ENCODE measurements at places on chromosomes 6 and 20. TPM values are rescaled to one million over a fixed set of nuclear protein-coding genes. Genes with fewer than 3 reads are reported as not detected.

Gene THBD
- total RNA-seq: not detected

Gene CLDN20
- total RNA-seq: not detected

Gene SYNDIG1
- not detected for total RNA-seq

DNA sequence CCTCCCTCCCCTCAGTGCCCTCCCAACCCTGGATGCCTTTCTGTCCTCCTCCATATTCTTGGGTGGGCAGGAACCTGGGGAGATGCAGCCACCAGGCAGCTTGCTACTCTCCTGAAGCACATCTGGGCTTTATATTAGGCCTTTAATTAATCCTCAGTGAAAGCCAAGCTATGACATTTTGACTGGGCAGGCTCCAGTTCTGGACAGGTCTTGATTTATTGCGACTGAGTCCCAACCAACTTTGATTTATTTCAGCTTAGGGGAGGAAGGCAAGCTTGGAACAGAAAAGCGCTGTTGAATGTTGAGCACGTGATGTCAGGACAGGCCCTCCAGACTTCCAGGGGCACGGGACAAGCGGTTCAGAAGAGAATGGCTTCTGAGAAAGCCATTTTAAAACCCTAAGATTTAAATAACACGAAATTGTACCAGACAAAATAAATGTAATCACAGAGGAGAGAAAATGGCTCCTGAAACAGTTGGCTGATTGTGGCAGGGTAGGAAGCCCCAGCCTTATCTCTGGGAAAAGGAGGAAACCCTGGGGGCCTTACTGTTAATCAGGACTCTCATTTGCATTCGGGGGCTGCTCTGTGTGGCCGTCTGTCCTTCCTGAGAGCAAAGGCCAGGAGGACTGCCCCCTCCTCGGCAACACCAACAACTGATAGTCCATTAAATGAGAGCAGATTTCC lies 294.2 kb downstream of the FOXC1 start:
- no peak for DNase-seq

- no peak for DNase-seq
These were observed 67.4 kb downstream of the ECT2L start for GRCh38 chr6:138863321-138863720.

- no peak for DNase-seq
These were observed 40.7 kb downstream of the BFSP1 start for GRCh38 chr20:17490501-17490900.

DNA sequence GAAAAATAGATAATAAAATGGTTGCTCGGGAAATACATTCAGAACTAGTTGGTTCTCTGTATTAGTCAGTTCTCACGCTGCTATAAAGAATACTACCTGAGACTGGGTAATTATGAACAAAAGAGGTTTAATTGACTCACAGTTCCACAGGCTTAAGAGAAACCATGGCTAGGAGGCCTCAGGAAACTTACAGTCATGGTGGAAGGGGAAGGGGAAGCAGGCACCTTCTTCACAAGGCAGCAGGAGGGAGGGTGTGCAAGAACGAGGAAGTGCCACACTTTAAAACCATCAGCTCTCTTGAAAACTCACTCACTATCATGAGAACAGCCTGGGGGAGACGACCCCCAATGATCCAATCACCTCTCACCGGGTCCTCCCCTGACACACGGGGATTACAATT lies 24.2 kb upstream of the SNX9 start:
- DNase-seq: no peak

GRCh38 chr6:25278261-25278913 lies 787 bp upstream of the CARMIL1 start:
- DNase-seq: no peak

Gene DEFB124
- not detected for total RNA-seq

GRCh38 chr6:155638200-155638599 lies 182.6 kb upstream of the NOX3 start:
- DNase-seq: no peak

DNA sequence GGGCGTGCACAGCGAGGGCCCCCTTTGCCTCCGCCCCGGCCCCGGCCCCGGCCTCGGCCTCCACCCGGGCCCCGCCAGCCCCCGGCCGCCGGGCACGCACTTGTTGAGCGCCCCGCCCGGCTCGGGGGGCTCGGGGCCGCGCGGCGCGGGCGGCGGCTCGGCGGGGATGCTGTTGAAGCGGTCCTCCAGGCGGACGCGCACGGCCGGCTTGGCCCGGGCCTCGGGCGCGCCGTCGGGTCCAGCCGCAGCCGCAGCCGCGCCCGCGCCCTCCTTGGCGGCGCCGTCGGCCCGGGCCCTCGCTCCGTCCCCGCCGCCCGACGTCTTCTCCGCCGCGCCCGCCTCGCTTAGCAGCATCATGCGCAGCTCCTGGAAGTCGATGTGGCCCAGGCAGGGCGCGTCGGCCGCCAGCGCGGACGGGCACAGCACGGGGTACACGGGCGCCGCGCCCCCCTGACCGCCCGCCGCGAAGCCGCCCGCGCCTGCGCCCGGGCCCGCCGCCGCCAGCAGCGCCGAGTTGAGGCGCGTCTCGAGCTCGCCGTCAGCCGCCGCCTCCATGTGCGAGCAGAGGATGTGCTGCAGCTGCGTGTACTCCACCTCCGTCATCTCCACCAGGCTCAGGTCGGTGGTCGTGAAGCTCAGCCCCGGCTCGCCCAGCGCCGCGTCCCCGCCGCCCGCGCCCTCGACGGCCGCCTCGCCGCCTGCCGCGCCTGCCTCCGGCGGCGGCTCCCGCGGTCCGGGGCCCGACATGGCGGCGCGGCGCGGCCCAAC lies 514 bp downstream of the TCFL5 start:
- DNase-seq: peak; percentile 79

- no peak for DNase-seq
These were observed 49.1 kb upstream of the PLCB1 start for GRCh38 chr20:8082989-8083388.

- DNase-seq: peak; percentile 55
These were observed 250.4 kb downstream of the FOXA2 start for GRCh38 chr20:22333885-22334545.

DNA sequence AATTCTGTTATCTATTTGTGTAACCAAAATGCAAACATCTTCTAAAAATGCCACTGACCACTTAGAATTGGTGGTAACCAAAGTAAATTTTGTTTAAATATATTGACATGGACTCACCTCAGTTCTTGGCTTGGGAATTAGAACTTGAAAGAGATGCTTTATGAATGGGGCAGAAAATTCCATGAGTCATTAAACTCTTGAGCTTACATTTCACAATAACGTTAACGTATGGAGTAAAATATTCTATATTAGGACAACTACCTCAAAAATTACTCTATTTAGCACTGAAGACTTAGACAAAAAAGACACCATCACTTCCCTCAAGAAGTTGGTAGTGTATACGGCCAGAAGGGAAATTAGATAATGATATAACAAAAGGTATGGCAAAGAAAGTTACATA lies 752.2 kb upstream of the MARCKS start:
- DNase-seq: no peak
